ENCODE measurements at places on chromosomes 11 and 22.

DNA sequence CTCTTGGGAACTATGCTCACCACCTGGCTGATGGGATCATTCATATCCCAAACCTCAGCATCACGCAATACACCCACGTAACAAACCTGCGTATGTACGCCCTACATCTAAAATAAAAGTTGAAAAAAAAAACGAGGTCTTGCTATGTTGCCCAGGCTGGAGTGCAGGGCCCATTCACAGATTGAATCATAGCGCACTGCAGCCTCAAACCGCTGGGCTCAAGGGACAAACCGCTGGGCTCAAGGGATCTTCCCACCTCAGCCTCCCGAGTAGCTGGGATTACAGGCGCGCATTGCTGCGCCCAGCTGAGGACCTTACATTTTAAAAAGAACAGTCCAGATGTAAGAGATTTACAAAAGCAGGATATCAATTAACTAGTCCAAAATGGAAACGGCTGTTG is 41.9 kb upstream of the EMID1 start:
- DNase-seq, result no peak

GRCh38 chr11:19345848-19346681 is 105.3 kb upstream of the E2F8 start:
- DNase-seq, result no peak

DNA sequence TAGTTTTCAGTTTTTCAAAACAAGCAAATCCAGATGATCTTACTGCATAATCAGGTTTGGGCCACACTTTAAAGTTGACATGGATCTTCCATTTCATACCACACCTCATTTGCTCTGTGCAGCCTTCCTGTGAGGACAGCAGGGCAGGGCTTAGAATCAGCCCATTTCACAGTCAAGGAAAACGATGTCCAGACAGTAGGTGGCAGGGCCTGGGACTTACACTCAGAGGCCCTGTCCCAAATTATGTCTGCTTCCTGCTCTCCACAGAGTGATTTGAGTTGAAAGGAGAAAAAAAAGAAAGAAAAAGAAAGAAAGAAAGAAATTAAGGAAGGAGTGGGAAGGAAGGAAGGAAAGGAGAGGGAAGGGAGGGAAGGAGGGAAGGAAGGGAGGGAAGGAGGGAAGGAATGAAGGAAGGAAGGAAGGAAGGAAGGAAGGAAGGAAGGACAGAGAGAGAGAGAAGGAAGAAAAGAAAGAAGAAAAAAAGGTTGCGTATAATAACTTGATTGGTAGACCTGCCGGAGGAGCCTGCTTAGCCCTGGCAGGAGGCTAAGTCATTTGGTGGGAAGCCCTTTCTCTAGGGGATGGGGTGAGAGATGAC is 23.6 kb downstream of the TSKU start:
- DNase-seq, result no peak

DNA sequence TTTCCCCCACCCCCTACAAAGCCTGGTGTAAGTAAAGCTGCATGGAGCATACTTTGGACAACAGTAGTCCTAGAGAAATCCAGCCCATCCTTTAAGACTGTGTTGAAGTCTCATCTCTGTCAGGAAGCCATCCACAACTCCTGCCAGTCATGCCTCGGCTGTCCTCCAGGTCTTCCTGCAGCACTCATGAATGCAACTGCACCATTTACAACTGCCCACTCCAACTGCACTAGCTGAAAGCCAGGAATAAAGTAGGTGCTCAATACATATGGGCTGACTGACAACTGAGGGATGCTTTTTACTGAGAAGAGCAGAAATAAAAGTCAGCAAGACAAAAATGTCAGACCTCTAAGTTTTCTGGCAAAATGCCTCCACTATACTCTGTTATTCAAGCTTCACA is 27.4 kb downstream of the IL18BP start:
- DNase-seq, result no peak

GRCh38 chr11:87351676-87352075 is 313.9 kb downstream of the TMEM135 start:
- no peak for DNase-seq

DNA sequence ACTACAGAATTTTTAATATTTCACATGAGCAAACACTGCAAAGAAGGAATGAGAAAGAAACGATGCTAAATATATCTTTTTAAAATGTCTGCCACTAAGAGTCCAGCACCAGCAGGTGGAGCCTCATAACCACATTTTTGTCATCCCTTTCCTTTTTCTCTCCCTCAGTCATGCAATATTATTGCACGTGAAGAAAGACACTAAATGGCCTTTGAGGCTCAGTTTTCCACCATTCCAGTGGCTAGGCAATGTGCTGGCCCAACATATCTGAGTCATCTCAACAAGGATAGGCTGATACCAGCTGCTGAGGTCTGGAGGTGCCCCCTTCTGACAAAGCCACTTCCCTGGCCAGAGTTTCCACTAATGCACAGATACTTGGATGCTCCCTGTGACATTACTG is 1.8 kb downstream of the ALKBH8 start:
- no peak for DNase-seq

DNA sequence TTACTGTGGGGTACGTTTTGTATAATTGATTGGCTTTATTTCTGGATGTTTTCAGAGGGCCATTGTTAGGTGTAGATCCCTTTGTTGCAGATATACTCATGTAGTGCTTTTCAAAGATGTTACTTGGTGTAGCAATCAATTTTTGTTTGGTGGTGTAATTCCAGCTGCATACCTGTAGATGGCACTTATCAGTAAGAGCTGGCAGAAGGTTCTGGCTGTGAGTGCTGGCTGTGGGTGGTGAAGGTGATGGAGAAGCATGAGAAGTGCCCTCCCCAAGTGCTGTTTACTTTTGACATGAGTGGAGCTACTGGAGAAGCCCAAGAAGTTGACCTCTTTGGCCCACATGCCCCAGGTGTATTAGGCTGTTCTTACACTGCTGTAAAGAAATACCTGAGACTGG is 1074.9 kb downstream of the FAM181B start:
- DNase-seq, result no peak

DNA sequence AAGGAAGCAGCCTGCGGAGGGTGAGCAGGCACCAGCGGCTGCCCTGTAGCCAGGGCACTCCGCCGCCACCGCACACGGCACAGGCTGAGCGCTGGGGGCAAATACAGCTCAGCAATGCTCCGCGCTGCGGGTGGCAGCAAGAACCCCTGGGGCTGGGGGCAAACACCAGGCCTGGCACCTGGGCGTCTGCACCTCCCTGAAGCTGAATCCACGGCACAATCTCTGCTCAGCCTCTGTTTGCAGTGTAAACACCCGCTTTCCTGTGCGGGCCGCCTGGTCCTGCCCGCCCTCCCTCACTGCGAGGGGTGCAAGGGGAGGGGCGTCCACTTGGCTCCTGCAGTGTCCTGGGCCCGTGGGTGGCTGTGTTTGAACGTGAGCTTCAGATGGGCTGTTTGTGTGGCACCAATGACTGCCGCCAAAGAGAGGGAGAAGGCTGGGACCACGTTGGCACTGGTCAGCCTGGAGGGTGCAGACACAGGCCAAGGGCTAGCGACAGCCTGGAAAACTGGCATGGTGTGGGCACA is 14.8 kb upstream of the MPPED1 start:
- DNase-seq, result no peak

Data from activated CD4-positive, alpha-beta T cell treated with anti-CD3 and anti-CD28 coated beads, Interleukin-2, amount 50 U/mL, for 24 hours (primary cell).